GM12864 (cell line): ENCODE measurements at places on chromosomes 1 and 21.

- no peak for DNase-seq
Measured at GRCh38 chr1:151058692-151059091, 730 bp downstream of the CDC42SE1 start.

DNA sequence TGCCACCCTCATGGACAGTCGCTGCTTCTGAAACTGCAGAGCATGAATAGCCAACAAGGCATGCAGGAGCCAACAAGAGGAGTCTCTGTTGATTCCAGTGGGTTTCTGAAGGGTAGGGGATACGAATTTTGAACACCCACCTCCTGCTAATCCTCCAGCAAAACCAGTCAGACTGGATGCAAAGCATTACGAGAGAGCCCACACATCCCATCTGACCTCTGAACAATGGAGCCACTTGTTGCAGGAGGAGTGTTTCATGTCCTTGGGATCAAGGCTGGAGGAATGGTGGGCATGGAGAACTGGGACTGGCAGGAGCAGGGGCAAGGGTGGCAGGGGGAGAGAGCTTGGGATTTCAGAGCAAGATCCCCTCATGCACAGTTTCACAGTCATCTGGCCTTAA is 1.6 kb downstream of the VTCN1 start:
- DNase-seq: no peak

- no peak for DNase-seq
Measured at GRCh38 chr1:200366577-200367253, 43.1 kb downstream of the ZNF281 start.

- no peak for DNase-seq
Measured at GRCh38 chr1:85649591-85649990, 58.6 kb downstream of the ZNHIT6 start.

- no peak for DNase-seq
Measured at GRCh38 chr1:207328908-207329440, 7.5 kb downstream of the CD55 start.

DNA sequence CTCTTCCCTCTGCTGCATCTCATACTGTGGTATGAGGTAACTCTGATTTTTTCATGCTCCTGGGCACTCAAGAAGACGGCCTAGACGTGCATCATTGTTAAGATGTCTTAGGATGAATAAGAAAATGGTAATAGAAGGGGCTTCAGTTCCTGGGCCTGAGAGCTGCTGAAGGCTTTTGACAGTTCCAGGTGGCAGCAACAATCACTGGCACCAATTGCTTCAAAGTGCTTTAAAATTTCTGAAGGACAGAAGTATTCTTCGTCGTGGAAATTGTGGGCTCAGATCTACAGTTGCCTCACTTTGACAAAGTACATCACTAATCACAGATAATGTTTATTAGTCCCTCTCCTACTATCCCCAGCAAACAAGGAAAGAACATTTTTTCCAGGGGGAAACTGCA is 536.6 kb upstream of the CAMK1G start:
- DNase-seq: no peak

- no peak for DNase-seq
Measured at GRCh38 chr1:190207733-190208132, 269.9 kb downstream of the BRINP3 start.

DNA sequence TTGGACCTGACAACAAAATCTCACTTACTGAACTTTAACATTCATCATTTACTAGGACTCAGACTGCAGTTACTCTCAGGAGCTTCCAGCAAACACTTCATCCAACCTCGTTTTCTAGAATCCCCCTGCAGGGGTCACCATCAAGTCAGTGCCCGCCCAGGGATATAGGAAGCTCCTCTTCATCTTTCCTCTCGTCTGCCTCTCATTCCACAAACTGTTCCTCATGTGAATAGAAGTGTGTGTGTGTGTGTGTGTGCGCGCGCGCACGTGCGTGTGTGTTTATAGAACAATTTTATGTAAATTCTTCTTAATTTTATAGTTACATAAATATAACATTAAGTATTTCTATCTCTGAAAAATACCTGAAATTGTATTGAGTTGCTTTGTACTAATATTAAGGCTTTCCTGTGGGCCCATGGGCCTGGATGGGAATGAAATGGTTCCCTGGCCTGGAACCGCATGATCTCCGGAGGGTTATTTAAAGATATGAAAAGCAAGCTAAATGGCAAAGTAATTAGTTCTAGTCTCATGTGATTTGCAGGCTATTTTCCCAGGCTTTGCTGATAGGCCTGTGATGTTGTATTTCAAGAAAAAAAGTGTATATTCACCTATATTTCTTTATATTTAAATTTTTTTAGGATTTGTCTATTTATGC is 21.7 kb upstream of the ABCD3 start:
- no peak for DNase-seq

DNA sequence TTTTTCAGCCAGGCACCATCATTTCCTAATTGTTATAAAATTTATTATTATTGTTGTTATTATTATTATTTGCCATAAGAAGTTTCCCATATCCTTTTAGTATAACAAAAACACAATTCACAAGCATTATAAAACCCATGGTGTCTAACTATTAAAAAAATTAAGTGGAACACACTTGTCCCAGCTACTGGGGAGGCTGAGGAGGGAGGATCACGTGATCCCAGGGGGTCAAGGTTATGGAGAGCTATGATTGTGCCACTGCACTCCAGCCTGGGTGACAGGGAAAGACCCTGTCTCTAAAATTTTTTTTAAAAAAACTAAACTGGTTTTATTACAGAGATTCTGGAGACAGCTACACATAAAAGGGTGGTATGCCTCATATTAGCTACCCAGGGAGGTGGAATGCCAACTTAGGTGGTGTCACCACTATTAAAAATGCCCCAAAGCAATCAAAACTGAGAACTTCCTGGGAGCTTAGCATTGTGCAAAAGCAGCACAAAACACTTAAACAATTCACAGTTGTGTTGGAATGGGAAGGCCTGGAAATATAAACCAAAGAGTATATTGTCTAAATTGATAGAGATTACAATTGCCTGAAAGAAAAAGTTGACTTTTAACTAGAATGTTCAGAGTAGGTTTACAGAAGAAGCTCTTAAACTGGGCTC is 8.7 kb upstream of the RGS4 start:
- DNase-seq: no peak

DNA sequence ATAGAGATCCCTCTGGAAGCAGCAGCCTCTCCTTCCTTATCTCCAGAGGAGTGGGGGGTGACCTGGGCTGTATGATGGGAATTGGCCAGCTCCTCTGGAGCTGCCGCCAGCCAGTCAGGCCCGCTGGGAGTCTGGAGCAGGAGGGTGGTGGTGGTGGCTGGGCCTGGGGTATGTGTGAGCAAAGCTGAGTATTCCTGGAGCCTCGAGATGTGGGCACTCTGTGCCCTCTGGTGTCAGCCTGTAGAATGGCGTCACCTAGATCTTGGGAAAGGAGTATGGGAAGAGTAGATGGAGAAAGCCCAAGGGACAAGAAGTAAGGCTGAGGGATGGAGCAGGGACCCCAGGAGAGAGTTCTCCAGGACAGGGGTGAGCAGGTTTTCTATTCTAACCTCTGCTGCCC is 16.0 kb downstream of the VANGL2 start:
- no peak for DNase-seq

DNA sequence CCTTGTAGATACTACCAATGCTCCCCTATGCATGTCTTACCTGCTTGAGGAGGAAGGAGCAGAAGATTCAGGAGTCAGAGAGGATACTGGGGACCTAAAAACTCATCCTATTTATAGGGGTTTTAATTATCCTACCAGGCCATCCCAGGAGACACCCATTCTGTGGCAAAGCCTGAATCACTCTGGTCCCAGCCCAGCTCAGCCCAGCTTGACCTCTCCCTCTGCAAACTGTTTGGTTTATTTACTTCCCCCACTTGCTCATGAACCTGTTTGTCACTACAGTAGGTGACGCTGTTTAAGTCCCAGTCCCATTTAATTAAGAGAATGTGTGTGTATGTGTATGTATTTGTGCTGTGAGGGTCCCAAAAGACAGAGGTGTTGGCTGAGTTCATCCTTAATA is at the start of gene RPTN:
Gene RPTN, minus strand, starts transcription at position 85 of the 400 bp plus-strand sequence. CDS start 1,339 bp downstream, outside the sequence.
- DNase-seq: no peak

GRCh38 chr21:44261675-44262295 is at the start of gene DNMT3L:
Gene DNMT3L (minus strand): TSS chr21:44261897. CDS start chr21:44261259, 638 bp downstream.
- DNase-seq: no peak

- DNase-seq: no peak
Measured at GRCh38 chr1:226706684-226707083, 32.4 kb downstream of the ITPKB start.

GRCh38 chr1:223419561-223419960 is 26.3 kb downstream of the CCDC185 start:
- no peak for DNase-seq

DNA sequence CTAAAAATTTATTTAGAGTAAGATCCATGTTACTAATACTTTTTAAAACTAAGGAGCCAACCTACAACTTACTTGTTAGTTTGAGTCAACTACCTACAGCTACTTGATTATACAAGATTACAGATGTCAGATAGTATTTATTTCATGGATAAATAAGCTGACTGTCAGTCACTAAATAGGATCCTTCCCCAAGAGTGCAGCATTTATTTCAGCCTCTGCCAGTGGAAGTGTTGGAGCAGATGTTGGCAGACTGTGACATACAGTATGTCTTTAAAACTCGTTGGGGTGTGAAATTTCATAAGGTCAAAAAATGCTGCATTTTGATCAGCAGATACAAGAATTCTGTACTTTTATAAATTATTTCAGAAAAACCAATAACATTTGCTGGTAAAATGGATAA is 156.2 kb downstream of the AKT3 start:
- DNase-seq: no peak

GRCh38 chr1:24935615-24936484 is 5.8 kb upstream of the RUNX3 start:
- DNase-seq: no peak

- DNase-seq: no peak
Measured at GRCh38 chr1:7636795-7637526, 134.1 kb upstream of the VAMP3 start.

DNA sequence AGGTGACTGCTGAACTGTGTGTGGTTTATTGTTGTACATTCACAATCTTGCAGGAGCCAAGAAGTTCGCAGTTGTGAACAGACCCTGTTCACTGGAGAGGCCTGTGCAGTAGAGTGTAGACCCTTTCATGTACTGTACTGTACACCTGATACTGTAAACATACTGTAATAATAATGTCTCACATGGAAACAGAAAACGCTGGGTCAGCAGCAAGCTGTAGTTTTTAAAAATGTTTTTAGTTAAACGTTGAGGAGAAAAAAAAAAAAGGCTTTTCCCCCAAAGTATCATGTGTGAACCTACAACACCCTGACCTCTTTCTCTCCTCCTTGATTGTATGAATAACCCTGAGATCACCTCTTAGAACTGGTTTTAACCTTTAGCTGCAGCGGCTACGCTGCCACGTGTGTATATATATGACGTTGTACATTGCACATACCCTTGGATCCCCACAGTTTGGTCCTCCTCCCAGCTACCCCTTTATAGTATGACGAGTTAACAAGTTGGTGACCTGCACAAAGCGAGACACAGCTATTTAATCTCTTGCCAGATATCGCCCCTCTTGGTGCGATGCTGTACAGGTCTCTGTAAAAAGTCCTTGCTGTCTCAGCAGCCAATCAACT is 6.4 kb upstream of the PIGV start:
- no peak for DNase-seq

GRCh38 chr1:32201011-32201855 is 838 bp downstream of the CCDC28B start:
- DNase-seq: peak; percentile 61

DNA sequence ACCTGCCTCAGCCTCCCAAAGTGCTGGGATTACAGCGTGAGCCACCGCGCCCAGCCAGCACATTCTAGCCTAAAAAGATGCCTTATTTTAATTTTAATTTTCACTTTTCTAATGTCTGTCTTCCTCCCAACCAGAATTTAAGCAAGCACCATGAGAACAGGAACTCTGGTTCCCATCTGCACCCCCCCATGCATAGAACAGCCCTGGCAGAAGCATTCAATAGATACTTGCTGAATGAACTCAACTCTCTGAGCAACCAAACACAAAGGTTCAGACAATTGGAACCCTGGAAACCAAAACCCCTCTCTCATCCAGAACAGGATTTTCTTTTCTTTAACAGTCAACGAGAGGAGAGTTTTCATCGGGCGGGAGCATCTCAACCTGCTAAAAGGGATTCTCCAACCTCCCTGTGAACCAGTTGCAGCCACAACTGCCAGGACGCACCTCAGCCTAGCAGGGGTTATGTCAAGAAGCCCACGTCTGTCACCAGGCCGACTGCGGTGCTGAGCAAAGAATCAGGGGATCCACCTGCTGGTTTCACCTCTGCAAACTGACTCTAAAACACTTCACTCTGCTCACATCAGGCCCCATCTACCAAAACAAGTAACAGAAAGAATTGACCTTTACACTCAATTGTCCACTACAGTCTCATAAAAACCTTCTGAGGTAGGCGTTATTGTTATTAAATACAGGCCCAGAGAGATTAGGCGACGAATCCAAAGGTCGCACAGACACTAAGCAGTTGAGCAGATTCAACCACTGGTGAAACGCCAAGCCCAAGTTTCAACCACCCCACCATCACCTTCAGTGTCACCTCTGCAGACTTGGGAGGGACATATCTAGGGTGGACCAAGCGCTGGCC is 1.7 kb downstream of the KIAA2013 start:
- no peak for DNase-seq

DNA sequence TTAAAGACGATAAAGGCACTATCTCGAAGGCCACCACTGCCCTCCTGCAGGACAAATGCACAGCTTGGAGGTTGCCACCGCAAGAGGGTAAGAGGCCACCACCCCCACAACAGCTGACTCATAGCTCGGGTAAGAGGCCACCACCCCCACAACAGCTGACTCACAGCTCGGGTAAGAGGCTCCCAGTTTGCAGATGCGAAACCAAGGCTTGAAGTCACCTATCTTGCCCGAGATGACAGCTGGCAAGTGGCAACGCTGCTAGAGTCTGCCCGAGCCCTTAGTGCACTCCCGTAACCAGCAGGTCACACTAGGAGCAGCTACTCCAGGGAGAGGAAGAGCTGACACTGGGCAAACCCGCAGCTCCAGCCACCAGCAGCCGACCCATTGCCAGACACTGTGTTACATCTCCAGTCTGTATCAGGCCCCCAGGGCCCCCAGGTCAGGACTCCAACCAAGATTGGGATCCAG is 17.1 kb upstream of the SPSB1 start:
- DNase-seq: peak; percentile 86

DNA sequence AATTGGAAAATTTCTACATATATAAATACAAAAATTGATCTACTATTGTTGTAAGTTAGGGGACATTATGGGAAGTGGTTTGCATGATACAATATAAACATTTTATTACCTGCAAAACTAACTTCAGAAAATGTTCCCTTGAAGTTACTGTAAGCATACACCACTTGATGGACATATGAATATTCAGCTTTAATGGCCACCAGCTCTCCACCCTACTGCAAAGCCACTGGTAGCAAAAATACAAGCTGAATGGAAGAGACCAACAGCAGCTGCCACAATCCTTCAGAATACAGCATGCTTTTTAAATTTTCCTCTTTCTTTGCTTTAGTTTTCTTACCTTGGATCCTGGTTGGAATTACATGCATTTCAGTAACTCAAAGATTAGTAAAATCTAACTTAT is 69.8 kb downstream of the COQ8A start:
- no peak for DNase-seq

- no peak for DNase-seq
Measured at GRCh38 chr1:209412036-209412435, 171.5 kb upstream of the CAMK1G start.

GRCh38 chr1:4032571-4032970 is 132.5 kb upstream of the C1orf174 start:
- DNase-seq: no peak
